ENCODE measurements at places on chromosomes 12 and 14.

DNA sequence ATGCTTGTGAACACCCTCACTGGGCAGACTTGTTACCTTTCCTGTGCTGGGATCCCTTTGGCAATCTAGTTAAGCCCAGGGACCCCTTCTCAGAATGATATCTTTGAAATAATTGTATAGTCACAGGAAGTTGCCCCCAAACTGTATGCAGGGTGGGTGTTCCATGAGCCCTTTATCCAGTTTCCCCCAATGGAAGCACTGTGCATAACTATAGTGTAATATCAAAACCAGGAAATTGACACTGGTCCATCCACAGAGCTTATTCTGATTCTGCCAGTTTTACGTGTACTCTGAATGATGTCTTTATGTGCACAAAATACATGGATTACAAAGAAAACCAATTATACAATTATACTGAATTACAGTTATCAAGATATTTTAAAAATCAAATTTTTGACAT is 24.2 kb downstream of the NGB start:
- DNase-seq = no peak

GRCh38 chr14:104937161-104937560 is 12.5 kb downstream of the PLD4 start:
- DNase-seq = no peak

DNA sequence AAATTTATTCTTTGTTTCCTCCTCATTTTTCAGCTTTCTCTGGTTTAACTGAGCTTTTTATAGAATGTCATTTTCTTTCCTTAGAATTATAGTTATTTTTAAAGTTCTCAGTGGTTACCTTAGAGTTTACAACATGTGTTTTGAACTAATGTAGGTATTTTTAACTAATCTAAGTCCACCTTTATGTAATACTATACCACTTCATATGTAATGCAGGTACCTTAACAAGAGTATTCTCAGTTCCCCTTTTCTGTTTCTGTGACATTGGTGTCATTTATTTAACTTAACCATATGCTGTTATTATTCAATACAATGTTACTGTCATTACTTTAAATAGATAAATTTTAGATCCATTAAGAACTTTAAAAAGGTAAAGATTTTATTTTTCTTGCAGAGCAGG is 30.3 kb upstream of the KCNC2 start:
- no peak for DNase-seq

DNA sequence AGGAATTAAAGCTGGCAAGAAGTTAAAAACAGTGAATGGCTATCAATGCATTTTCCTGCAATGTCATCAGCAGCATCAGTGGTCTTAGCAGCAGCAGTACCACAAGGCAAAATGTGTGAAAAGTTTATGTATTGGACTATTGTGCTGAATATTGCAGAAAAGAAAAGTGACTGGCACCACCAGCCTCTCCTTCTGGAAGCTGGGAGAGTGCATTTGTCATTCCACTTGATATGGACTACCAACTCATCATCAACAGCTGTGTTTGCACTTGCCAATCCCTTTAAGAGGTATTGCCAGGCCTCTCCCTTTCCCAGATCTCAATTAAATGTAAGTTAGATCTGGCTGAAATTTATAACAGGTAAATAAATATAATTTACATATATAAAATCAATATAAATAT is 151.0 kb upstream of the GZMB start:
- no peak for DNase-seq

DNA sequence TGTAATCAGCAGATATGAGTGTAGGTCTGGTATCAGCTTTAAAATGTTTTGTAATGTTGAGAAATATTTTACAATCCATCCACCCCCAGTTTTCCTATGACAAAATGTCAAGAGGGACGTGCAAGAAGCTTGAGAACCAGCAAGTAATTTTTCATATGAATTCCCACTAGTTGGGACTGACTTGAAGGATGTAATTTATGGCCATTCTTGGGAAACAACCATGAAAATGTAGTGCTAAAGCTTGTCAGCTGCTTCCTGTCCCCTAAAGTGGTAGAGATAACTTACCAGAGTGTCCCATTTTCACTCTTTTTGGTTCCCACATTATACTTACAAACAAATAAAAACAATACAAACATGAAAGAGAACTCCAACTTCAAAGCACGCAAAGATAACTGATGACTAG is 63.9 kb downstream of the RERG start:
- no peak for DNase-seq

- DNase-seq = no peak
These were observed 356.6 kb downstream of the FUT8 start for GRCh38 chr14:65769151-65769550.

GRCh38 chr12:101566318-101566717 is 28.5 kb upstream of the MYBPC1 start:
- no peak for DNase-seq

DNA sequence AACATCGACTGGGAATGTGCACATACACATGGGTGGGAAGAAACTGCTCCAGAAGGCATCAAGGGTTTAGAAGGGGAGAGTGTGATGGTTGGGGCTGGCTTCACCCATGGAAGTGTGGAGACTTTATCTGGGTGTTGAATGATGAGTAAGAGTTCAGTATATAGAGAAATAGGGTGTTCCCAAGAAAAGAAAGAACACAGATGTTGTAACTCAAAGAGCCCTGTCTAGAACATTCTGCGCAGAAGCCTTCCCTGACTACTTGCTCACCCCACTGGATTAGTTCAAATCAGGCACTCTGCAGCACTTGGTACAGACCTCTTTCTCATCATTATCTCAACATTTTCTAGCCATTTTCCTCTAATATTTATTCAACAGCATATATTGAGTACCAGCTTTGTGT is 491.7 kb downstream of the SNAPC1 start:
- DNase-seq = no peak

DNA sequence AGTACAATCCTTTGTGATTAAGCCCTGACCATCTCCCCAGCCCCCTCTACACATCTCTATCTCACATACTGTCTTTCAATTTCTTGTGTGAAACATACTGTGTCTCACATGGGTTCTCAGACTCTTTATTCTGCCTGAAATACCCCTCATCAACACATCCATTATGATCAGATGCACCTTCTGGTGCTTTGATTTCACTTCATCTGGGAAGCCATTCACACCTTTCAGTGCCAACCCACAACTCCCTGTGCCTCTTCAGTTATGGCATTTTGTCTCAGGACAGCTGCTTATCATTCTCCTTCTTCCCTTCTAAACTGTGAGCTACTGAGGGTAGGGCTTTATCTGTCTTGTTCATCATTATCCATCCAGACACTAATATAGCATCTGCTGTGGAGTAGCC is 58.8 kb downstream of the CKB start:
- DNase-seq = no peak

DNA sequence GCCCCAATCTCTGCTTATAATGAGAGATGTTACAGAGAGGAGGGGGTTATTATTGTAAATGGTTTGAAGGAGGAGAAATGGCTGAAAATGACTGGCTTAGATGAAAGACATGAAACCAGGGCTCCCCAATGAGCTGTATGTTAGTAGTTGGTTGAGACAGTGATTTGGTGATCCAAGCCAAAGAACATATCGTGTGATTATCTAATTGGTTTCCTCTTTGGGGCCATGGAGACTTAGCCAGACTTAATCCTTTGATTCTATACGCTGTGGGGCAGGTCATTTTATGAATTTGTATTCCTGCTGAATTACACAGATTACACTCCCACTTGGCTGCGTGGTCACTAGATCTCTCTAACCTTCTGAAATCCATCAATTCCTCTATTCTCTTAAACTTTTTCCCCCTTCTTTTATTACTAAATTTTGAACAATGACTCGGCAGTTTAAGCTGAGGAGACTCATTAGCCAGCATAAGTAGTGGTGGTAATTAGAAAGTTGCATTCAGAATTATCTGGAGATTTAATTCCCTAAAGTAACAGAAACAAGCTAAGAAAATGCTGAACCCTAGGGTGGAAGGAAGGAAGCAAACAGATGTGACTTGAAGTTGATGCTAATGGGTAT is 5.3 kb downstream of the TTC8 start:
- DNase-seq = no peak

- no peak for DNase-seq
These were observed 37.8 kb downstream of the PAH start for GRCh38 chr12:102879144-102879763.

DNA sequence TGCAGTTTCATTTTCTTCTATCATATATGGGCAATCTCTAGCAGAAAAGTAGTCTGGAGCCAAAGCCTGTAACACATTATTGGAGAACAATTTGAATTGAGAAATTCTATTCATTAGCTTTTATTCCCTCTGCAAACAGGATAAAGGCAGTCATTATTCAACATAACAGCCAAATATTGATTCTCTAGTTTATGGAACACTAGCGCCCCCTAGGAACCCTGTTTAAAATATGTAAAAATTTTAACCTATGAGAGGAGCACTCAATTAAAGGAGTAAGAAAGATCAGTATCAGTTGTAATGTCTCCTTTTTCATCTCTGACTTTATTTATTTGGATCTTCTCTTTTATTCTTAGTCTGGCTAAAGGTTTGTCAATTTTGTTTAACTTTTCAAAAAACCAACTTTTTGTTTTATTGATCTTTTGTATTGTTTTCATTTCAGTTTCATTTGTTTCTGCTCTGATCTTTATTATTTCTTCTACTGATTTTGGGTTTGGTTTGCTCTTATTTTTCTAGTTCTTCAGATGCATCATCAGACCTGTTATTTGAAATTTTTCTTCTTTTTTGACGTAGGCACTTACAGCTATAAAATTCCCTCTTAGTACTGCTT is 4.8 kb upstream of the LMNTD1 start:
- no peak for DNase-seq

DNA sequence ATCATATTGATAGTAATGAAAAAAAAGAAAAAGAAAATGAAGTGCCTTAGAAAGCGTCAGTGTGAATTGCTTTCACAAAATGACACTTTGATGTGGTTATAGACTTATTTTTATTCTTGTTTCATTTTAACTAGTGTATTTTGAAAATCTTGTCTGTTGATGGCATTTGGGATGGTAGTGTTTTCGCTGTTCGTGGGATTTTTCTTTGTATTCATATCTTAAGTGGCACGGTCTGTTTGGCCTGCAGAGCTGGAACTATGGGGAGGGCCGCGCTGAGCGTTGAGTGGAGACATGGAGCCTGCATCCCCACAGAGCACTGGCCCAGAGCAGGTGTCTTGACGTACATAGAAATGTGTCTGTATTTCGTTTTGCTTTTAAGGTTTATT is 61.6 kb downstream of the WDR20 start:
- DNase-seq = no peak

GRCh38 chr12:132711080-132711843 is 620 bp downstream of the PGAM5 start:
- peak; percentile 79 for DNase-seq

DNA sequence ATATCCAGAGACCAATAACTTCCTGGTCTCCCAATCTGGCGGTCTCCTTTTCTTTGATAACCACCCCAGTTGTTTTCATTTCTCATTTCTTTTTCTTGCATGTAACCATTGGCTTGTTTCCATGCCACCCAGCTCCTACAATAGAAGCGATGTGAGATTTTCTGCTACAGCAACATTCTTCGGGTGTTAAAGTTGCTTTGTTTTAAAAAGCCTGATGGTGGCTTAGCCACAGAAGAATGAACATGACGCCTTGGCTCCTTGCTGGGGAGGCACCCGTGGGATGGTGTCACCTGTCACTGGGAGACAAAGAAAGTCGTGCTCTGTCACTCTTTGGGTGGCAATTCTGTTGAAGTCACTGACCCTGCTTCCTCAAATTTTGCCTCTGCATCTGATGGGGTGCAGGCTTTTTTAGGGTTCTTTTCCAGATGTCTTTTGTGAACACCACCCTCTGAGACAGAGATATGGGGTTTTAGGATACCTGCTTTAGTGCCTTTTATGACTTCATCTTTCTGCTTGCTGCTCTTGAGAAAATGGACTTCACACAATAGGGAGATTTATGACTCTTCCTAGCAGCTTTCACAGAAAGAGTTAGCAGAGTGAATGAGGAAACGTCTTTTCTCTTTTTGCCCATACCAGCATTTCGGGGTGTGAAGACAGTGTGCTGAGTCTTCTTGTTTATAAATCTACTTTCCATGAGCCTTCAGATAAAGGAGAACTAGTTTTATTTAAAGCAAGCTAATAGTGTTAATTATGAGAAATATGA is 265.3 kb upstream of the TBX3 start:
- no peak for DNase-seq

- DNase-seq = no peak
These were observed 18.9 kb upstream of the ATP5MC2 start for GRCh38 chr12:53694756-53695151.

- no peak for DNase-seq
These were observed 14.7 kb downstream of the RASAL1 start for GRCh38 chr12:113120670-113121370.

GRCh38 chr12:55816881-55817344 is 611 bp downstream of the SARNP start:
- no peak for DNase-seq

DNA sequence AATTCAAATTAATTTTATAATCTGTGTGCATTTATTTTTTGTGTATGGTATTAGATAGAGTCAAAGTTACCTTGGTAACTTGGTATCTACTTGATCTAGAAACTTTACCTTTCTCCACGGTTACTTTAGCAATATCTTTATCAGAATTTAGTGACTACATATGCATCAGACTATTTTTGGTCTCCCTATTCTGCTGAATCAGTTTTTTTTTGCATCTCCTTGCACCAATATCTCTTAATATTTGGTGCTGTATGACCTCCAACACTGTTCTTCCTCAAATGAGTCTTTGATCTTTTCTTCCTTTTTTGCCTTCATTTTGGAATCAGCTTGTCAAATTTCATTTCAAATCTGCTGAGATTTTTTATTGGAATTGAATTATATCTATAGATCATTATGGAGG is 828.2 kb upstream of the FOXG1 start:
- DNase-seq = no peak

DNA sequence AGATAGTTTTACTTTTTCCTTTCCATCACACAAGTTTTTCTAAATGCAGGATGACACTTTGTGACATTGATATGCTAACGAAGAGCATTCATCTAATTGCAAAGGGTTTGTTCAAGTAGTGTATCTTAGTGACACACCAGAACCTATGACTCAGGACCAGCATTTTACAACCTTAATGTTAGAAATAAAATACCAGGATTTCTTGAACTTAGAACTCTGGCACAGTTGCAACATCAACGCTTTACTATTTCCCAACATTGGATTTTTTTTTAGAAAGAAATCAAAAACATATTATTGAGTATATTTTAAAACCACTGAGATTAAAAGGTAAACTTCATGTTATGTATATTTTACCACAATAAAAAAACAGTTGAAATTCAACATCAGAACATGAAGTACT is 17.9 kb upstream of the PLEKHG6 start:
- DNase-seq = no peak

Measured in aorta (tissue), 5 donors.